Forelimb muscle (tissue), 1 donor: ENCODE measurements at places on chromosomes 3 and 15.

GRCh38 chr15:48411971-48412591, 80.9 kb downstream of the DUT start:
- DNase-seq: no peak

GRCh38 chr3:139252719-139253118, 91.1 kb upstream of the MRPS22 start:
- no peak for DNase-seq

- DNase-seq: no peak
Measured at GRCh38 chr3:13344663-13345062, 75.5 kb downstream of the NUP210 start.

DNA sequence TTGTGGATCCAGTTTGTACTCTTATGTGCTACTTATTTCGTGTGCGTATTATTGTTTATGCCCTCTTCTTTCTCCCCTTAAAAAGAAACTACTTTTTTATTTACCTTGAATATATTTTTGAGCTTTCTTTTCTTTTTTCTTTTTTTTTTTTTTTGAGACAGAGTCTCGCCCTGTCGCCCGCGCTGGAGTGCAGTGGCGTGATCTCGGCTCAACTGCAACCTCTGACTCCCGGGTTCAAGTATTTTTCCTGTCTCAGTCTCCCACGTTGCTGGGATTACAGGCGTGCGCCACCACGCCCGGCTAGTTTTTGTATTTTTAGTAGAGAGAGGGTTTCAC, 1.5 kb downstream of the SLC25A38 start:
- DNase-seq: no peak

DNA sequence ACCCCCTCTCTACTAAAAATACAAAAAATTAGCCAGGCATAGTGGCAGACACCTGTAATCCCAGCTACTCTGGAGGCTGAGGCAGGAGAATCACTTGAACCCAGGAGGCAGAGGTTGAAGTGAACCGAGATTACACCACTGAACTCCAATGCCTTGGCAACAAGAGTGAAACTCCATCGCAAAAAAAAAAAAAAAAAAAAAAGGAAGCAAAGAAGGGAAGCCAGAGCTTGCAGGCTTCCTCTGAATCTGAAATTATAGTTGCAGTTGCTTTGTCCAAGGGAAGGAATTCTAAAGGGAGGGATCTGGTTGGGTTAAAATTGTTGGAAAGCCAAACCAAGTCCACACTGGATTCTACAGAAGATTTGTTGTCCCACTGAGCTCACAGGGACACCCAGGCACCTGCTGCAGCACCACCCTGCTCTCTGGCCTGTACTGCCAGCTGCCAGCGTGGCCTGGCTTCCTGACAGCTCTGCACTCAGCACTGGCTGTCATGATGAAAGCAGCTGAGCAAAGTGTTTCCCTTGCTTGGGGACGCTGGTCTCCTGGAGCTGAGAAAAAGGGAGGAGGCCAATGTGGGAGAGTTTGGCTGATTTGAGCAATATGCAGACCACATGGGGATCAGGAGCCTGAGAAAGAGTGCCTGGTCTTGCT, 88.8 kb upstream of the HES1 start:
- no peak for DNase-seq

DNA sequence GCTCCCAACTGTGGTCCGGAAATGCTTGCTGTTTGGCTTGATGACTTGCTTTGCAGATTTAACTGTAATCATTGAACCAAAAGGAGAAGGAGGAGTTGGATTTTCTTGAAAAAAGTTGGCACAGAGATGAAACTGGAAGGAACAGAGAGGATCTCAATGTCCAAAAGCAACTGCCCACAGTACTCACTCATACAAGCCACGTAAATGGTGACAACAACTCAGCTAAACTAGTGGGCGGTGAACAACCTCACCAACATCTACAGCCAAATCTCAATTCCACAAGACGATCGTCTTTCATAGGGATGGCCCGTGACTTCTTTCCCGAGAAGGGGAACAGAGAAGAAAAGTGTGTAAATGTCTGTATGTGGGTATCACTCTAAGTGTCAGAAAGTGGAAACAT, 48.1 kb downstream of the MYO5C start:
- DNase-seq: no peak

DNA sequence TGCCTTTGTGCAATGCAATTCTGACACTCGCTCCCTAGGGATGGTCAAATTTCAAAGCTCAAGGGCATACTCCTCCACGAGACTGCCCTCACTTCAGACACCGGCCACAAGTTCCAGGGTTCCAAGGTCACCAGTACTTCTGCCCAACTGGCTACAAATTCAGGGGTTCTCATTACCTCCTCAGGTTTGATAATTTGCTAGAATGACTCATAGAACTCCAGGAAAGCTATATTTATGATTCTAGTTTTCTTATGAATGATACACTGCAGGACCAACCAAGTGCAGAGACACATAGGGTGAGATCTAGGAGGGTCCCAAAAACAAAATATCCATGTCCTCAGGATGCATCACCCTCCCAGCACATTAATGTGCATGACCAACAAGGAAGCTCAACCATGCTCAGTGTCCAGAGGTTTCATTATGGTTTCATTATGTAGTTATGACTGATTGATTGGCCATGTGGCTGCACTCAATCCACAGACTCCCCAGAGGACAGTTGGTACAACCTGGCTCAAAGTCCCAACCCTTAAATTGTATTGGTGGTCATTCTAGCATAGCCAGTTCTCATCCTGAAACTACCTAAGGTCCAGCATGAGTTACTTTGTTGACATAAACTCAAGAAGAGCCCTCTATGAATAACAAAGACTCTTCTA, 170.4 kb upstream of the LRRN1 start:
- DNase-seq: no peak
